ENCODE measurements at places on chromosomes 12 and 14.

- no peak for DNase-seq
Measured at GRCh38 chr12:6538420-6539313, 4.3 kb downstream of the GAPDH start.

GRCh38 chr12:71955970-71956369, 17.3 kb downstream of the TPH2 start:
- DNase-seq: no peak

DNA sequence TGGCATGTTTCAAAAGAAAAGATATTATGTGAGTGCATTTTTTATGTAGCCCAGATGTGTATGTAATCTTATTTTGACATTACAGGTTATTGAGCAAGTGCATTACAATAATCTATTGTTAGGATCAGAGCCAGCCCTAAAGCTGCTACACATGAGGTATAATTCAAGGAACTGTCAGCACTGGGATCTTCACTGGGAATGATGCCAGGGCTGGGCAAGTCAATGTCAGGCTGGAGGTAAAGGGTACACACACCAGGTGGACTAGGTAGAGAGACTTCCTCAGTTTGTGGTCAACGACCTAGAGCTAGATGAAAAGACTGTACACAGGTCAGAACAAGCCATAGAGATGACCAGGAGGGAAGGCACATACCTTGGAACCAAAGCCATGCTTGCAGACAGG, 15.4 kb downstream of the TRIM9 start:
- DNase-seq: no peak

DNA sequence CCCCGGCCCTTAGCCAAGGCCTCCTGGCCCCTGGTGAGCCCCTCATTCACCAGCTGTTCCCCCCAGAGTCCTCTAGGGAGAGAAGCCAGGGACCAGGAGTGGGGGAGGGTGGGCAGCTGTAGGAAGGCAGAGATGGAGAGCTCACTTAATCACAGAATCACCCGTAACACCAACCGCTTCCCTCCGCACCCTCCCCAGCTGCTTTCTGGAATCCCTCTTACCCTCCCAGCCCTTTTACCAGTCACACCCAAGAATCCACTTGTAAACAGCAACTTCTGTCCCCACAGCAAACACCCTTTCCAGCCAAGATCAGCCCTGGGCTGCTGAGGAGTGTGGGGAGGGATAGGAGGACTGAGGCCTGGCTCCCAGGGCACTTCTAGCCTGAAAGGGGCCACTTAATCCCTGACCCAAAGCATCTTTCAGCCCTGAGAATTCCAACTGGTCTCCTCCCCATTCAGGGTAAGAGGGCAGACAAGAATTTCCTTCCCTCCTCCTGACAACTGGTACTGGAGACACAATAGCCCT, 18.8 kb downstream of the NCKAP5L start:
- no peak for DNase-seq

DNA sequence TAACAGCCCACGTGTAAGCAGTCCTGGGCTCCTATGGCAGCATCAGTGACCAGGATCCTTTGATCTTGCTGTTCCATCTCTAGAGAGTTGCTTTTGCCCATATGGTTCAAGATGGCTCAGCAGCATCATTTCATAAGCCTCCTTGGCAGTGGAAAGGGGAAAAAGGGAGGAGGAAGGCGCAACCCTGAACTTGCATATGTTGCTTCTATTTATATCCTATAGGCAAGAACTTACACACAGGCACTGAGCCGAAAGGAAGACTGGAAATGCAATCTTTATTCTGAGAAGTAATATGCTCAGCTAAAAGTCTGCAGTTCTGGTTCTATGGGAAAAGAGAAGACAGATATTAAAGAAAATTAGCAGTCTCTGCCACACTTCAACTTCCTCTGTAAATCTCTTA, 167.7 kb upstream of the PLXNC1 start:
- no peak for DNase-seq

GRCh38 chr12:45789025-45789424, 59.5 kb downstream of the ARID2 start:
- no peak for DNase-seq

- DNase-seq: no peak
Measured at GRCh38 chr14:62126879-62127478, 364.8 kb downstream of the SNAPC1 start.

DNA sequence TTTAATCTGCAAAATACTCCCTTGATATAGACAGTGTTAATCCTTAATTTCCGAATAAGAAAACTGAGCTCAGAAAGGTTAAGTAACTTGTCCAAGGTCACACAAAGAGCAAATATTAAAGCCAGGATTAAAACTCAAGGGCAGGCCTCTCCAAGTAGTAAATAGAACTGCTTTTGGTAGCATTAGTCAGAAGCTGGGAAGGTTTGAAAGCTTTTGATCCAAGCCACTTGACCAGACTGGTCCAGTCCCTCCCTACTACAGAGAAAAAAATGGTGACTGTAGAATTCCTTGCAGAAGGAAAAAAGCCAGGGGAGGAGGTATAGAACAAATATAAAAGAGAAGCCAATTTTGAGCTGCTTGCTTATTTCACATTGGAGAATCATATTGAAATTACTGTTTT, 111.5 kb downstream of the NT5DC3 start:
- DNase-seq: no peak

DNA sequence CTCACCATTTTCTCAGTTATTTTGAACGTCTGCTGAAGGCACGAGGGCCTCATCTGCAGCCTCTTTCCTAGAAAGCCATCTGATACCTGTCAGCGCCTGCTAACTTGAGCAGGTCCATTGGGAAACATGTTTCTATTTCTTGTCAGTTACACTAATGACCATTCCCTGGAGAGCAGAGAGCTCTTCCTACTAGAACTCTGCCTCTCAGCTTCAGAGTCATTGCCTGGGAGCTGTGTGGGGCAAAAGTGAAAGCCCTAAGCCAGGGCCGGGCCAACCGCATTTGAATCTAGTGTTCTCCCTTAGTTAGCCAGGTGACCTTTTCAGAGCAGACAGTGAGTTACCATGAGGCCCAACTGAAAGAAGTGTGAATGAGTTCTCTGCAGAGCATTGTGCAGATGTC, 135.8 kb downstream of the EML1 start:
- DNase-seq: no peak

DNA sequence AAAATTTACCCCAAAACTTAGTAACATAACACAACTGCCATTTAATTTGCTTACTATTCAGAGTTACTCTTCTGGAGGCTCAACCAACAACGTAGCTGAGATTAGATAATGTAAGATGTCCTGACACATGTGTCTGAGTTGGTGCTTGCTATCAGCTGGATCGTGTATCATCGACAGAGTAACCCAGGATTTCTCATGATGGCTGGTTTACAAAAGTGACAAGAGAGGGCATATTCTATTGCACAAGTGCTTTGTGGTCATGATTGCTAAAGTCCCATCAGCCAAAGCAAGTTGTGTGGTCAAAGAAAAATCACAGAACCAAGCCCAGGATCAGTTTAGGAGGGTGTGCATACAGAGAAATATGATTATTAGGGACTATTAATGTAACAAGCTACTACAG, 73.4 kb downstream of the CAPZA3 start:
- no peak for DNase-seq

GRCh38 chr12:47556261-47557030, 149.4 kb downstream of the RPAP3 start:
- no peak for DNase-seq

- DNase-seq: no peak
Measured at GRCh38 chr12:30415777-30416176, 279.9 kb downstream of the IPO8 start.

GRCh38 chr12:80837342-80837978, 100.3 kb downstream of the LIN7A start:
- DNase-seq: no peak

DNA sequence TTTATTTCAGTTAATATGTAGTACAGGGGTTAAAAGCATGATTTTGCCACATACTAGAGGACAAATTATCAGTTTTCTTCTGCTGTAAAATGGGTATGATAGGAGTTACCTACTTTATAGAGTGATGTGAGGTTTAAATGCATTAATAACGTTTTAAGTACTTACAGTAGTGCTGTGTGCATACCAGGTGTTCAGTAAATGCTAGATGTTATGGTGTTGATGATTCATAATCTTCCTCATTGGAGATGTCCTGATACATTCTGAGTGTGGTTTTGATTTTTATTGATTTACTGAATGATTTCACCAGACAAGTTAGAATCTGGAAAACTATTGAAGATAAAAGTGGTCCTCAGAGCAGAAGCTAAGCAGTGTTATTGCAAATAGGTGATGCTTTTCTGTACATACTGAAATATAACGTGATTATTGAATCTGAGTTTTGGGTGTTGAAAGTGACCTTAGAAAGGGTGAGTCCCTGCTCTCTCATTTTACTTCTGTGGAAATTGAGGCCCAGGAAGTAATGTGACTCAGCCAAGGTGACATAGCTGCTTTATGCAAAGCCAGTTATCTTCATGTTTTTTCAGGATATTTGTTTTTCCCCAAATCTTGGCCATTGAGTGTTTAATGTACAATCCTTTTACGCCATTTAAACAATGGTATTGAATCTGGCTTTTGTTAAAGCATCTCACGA, 54.7 kb downstream of the VRK1 start:
- DNase-seq: no peak

DNA sequence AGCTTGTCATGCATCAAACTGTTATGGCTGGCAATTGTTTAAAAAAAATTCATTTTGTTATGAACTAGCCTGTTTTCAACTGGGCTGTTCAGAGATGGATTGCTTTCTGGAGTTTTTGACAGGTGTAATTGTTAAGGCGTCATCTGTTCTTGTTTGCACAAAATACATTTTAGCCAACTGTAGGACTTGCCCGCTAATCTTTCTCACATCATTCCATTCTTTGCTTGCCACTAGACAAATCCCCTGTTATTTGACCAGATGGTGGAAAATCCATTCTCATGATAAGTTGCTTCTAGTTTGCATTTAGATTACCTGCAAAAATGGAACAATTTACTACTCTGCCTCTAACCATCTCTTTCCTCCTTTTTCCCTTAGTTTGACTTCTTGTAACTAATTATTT, 114.3 kb downstream of the NPAS3 start:
- DNase-seq: no peak

GRCh38 chr14:44287858-44288257, 219.2 kb downstream of the FSCB start:
- DNase-seq: no peak

DNA sequence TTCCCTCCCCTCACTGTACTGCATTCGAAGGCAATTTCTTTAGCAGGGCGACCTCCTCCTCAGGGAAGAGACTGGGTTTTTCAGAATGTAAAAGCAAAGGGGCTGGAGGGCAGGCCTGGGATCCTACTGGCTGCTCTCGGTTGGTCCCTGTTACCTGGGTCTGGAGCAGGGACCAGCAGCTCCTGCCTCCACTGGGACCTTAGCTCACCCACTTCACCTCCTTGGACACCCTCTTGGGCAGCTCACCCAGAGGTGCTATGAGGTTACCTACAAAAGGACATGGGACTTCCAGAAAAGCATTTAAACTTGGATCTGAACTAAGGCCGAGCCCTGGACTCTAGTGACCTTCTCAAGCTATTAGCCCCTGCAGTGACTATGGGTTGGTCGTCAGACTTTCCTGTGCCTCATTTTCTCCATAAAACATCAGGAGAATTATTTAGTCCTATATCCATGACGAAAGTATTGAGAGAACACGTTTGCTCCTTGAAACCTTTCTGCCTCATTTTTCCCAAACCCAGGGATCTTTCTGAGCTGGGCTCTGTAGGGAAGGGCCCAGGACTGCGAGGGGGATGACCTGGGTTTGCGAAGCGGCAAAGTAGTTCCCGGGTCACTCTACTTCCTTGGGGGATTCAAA, 65.0 kb downstream of the FBXL14 start:
- DNase-seq: no peak

GRCh38 chr14:69543341-69544115, 31.1 kb downstream of the CCDC177 start:
- peak; percentile 1 for DNase-seq

- no peak for DNase-seq
Measured at GRCh38 chr12:108573317-108573716, 10.9 kb downstream of the ISCU start.

- DNase-seq: no peak
Measured at GRCh38 chr12:64180951-64181350, 41.1 kb downstream of the KICS2 start.

- no peak for DNase-seq
Measured at GRCh38 chr14:51942971-51943370, 46.4 kb upstream of the RTRAF start.

DNA sequence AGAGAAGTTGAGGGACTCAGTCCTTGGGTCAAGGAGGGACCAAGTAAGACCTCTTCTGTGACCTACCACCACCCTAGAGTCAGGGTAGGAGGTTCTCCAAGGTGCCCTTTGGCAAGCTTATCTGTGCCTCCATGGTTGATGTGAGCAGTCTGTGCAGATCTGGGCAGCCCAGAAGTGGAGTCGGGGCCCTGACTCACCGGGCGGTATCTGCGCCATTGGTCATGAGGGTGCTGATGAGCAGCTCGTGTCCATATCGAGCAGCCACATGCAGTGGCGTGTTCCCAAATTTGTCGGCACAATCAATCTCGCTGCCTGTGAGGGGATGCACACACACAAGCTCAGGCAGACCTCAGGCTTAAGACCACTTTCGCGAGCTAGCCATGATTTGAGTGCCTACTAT, 5.1 kb downstream of the ANKRD52 start:
- DNase-seq: no peak

- DNase-seq: peak; percentile 80
Measured at GRCh38 chr12:14769969-14770495, 33.2 kb downstream of the WBP11 start.

- no peak for DNase-seq
Measured at GRCh38 chr12:56836317-56836716, 73.2 kb downstream of the HSD17B6 start.

DNA sequence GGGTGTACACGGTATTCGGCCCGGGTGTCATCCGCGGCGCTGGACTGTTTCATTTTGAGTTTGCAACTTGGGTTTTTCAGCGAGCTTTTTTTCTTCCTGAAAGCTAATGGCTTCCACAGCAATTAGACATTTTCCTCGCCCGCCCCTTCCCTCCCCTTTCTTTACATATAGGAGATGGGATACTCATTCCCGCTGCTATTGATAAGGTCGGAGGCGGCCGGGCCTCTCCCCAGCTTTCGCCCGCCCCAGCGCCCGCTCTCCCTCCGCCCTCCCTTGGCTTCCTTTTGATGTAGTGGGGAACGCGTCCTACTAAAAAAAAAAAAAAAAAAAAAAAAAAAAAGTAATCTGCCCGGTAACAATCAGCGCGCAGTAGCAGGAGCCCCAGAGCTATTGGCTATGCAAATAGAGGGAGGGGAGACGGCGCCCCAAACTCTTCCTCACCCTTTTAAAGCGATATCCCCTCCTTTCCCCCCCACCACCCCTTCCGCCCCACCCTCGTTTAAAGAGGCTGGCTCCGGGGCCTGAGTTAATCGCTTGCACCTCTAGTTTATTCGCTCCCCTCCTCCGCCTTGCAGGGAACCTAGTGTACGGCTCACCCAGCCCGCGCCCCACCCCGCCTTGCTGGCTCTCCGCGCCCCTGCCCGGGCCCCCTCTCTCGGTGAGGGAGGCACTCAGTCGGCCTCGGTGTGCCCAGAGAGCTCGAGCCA, 1.7 kb upstream of the CCND2 start:
- DNase-seq: peak; percentile 92

- no peak for DNase-seq
Measured at GRCh38 chr14:100142073-100143040, 17.1 kb downstream of the DEGS2 start.

Measured in stimulated activated CD4-positive, alpha-beta T cell treated with anti-CD3 and anti-CD28 coated beads, Interleukin-2, amount 100 ng/mL, for 4 hours (primary cell).